ENCODE measurements at places on chromosomes 6 and 20.

DNA sequence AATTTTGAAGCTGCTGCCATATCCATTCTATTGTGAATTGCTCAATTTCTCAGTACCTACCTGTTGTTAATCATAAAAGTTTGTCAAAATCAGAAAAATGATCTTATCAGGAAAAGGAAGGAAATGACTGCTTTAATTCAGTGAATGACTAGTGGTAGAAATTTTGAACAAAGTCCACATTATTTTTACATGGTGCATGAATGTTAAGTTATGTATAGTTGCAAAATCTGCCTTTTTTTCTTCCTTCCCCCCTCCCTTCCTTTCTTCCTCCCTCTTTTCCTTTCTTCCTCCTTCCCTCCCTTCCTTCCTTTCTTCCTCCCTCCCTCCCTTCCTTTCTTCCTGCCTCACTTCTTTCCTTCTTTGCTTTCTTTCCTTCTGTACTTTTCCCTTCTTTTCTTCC is 127.1 kb upstream of the TSHZ2 start:
- DNase-seq = no peak
- H3K27ac ChIP-seq = no peak overlapping the region
- H3K27me3 ChIP-seq = no peaks in the 10 kb centered on the region
- no peaks in the 10 kb centered on the region for H3K36me3 ChIP-seq

DNA sequence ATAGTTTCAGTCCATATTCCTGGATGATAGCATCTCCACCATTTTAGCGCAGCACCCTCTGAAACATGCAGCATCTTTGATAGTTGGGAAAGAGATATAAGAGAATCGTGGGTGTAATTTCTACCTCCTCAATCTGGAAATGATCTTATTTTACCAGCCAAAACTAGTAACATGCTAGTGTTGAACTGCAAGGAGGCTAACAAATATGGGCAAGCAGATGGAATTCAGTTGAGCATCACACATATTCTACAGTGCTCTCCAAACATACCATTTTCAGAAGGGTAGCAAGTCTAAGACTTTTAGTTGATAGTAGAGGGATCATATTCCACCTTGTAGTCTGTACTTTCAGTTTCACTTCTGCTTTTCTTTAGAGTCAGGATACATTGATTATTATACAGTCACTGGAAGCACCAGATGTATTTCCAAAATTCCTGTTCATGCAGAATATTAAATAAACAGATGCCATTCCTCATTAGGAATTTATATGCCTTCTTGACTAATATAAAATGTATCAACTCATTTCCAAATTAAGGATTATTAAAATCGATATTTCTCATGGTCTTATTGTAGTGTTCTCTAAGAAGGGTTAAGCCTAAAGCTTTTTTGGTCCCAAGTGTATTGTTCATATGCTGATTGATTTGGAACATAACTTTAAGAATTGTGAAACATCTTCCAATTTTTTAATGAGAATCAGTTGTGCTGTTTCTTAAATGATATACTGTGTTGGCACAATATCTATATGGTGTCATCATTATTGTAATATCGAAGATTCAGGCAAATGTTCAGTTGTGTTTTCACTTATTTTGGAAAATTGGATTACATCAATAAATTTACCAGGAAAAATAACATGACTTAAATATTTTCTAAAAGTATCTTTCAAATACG is 362.0 kb downstream of the CENPW start:
- no peak overlapping the region for H3K4me3 ChIP-seq
- H3K4me1 ChIP-seq = no peaks in the 10 kb centered on the region
- DNase-seq = no peak
- H3K27me3 ChIP-seq = no peaks in the 10 kb centered on the region
- H3K27ac ChIP-seq = no peak overlapping the region

DNA sequence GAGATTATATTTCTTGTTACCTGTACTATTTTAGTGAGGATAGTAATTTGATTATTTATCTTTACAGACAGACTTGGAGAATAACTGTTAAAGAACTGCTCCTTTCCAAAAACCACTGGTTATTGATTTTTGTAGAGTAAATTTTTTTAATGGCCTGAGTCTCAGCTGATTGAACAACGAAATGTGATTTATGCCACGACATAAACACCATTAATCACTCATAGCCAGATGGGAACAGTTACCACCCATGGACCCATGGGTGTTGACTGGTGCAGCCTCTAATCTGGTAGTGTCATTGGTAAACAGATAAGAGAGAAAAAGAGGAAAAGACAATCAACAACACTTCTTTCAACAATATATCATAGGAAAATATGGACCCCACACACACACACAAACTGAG is 101.4 kb upstream of the BEND6 start:
- no peak overlapping the region for H3K27ac ChIP-seq
- no peak overlapping the region for H3K4me3 ChIP-seq
- no peaks in the 10 kb centered on the region for H3K36me3 ChIP-seq
- H3K27me3 ChIP-seq = no peaks in the 10 kb centered on the region
- no peaks in the 10 kb centered on the region for H3K4me1 ChIP-seq
- no peak for DNase-seq

DNA sequence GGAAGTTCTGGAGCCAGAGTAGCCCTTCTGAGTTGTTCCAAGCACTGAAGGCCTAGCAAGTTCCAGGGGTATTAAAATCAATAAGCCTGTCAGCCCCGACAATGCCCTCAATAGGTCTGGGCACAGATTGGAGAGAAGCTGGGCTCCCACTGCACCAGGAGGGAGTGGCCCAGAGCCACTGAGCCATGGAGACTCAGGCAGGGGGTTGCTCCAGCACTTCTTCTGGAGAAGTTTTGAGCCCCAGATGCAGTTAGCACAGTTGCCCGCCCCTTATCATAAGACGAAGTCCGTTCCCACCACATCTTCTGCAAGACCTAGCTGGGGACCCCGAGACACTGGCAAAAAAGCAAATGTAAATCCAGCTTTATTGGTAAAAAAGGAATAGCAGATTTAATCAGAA is 13.0 kb downstream of the DEFB132 start:
- no peaks in the 10 kb centered on the region for H3K27me3 ChIP-seq
- H3K36me3 ChIP-seq = no peaks in the 10 kb centered on the region
- no peak for DNase-seq

GRCh38 chr6:126682440-126682839 is 342.5 kb downstream of the CENPW start:
- H3K4me3 ChIP-seq = no peak overlapping the region
- no peaks in the 10 kb centered on the region for H3K36me3 ChIP-seq
- H3K4me1 ChIP-seq = no peaks in the 10 kb centered on the region
- DNase-seq = no peak
- H3K27ac ChIP-seq = no peak overlapping the region

DNA sequence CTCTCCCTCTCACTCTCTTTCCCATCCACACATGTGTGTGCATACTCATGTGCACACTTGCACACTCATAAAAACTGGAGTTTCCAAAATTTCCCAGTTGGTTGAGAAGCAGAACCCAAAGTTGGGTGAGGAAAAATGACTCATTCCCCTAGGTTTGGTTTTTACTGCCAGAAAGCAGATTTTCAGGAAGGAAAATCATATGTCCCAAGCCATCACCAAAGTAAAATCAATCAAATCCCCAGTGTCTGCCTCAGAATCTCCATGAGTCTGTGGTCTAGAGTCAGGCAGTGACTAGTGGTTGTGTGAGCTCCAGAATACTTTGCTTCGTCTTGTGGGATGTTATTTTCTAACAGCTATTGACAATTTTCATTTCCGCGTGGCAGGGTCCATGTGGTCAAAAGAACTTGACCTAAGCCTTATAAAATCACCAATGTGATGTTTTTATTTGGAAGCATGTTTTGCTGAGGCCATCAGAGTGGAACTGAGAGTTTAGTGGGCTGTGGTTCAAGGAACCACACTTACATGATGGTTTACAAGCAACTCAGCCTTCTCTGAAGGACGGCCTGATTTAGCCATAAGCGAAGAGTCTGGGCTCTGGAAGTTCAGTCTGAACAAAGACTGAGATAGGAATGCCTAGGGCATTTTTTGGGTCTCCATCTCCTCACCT is 81.9 kb upstream of the CCN6 start:
- H3K27ac ChIP-seq = peak overlapping the region; percentile 87
- H3K4me1 ChIP-seq = no peaks in the 10 kb centered on the region
- no peak for DNase-seq
- no peak overlapping the region for H3K4me3 ChIP-seq
- H3K36me3 ChIP-seq = no peaks in the 10 kb centered on the region
- no peaks in the 10 kb centered on the region for H3K27me3 ChIP-seq

- no peaks in the 10 kb centered on the region for H3K4me1 ChIP-seq
- no peak overlapping the region for H3K27ac ChIP-seq
- DNase-seq = no peak
- H3K27me3 ChIP-seq = no peaks in the 10 kb centered on the region
- H3K36me3 ChIP-seq = no peaks in the 10 kb centered on the region
- no peak overlapping the region for H3K4me3 ChIP-seq
Observed at GRCh38 chr6:43149265-43149664, 21.8 kb upstream of the SRF start.

DNA sequence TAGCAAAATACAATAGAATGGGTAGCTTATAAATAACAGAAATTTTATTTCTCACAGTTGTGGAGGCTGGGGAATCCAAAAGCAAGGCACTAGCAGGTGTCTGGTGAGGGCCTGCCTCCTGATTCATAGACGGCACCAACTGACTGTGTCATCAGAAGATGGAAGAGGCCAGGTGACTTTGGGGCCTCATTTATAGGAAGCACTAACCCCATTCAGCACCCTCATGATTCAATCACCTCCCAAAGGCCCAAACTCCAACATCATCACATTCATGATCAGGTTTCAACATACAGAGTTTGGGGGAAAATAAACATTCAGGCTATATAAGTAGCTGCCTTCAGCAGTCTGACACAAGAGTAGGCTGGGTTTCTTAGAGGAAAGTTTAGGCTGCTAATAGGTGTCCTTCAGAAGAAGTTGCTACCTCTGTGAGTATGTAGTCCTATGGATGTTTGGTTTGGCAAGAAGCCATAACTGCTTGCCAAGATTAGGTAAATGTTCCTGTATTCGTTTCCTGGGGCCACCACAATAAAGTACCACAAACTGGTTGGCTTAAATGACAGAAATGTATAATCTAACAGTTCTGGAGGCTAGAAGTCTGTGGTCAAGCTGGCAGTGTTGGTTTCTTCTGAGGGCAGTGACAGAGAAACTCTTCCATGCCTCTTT is 48.8 kb downstream of the NT5E start:
- no peak overlapping the region for H3K4me3 ChIP-seq
- H3K27ac ChIP-seq = no peak overlapping the region
- no peaks in the 10 kb centered on the region for H3K27me3 ChIP-seq
- DNase-seq = no peak

DNA sequence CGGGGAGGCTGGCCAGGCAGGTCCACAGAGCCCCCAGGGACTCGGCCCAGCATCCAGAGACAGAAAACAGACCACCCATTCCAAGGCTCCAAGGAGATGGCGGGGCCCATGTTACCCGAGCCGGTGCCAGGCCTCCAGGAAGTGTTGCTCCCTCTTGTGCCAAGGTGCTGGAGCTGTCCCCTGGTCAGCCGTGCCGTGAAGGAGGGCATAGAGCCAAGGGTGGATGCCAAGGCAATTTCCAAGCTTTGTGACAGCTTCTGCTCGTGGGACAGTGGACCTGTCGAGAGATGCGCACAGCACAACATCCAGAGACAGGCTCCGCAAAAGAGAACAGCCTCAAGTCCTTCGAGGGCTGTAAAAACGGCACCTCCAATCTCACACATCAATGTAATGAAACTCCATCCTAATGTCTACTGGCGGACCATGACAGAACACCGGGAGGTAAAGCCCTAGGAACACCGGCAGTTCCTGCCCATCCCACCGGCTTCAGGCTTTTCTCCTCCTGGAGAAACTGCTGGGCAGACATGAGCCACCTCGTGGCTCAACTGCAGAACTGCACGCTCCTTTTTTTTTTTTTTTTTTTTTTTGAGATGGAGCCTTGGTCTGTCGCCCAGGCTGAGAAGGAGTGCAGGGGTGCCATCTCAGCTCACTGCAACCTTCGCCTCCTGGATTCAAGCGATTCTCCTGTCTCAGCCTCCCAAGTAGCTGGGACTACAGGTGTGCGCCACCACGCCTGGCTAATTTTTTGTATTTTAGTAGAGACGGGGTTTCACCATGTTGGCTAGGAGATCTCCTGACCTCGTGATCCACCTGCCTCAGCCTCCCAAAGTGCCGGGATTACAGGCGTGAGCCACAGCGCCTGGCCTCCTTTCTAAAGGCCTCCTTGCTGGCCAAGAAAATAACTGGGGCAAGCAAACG is 30.9 kb upstream of the AVP start:
- peak; percentile 27 for DNase-seq
- no peaks in the 10 kb centered on the region for H3K4me1 ChIP-seq
- H3K4me3 ChIP-seq = no peak overlapping the region
- H3K27me3 ChIP-seq = no peaks in the 10 kb centered on the region

DNA sequence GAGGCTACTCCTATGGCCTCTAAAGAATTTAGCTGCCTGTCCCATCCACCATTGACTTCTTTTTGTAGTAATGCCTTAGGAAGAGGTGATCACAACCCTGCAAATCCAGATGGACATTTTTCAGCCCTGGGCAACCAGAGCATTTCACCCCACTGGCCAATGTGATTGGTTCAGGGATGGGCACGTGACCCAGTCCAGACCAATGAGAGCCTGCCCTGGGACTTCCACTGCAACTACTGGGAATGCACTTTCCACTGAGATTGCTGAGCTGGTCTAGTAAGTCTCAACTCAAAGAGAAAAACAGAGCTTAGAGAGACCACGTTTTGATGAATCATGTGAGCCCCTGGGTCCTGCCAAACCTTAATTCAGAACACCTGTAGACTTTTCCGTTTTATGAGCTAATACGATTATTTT is 8.9 kb upstream of the UBE2V1 start:
- no peaks in the 10 kb centered on the region for H3K36me3 ChIP-seq
- no peak for DNase-seq
- H3K27me3 ChIP-seq = no peaks in the 10 kb centered on the region
- H3K4me3 ChIP-seq = no peak overlapping the region

- no peaks in the 10 kb centered on the region for H3K27me3 ChIP-seq
- H3K27ac ChIP-seq = no peak overlapping the region
Observed at GRCh38 chr20:46618316-46619100, 32.8 kb downstream of the SLC13A3 start.

DNA sequence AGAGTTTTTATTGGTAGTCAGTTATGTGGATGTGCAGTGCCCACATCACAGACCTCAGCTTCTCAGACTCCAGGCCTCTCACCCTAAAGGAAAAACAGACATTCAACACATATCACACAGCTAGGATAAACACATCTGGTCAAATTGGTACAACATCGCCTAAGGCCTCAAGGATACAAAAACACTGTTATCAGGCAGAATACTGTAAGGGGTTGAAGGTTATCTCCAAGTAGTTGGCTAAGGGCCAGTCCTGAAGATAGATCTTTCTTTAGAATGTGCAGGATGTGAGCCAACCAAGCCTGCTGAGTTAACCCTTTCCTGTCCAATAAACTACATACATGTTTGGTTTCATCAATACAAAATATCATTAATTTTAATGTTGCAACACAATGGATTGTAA is 308.4 kb upstream of the GJE1 start:
- no peaks in the 10 kb centered on the region for H3K4me1 ChIP-seq
- H3K4me3 ChIP-seq = no peak overlapping the region
- no peaks in the 10 kb centered on the region for H3K36me3 ChIP-seq
- no peak for DNase-seq

GRCh38 chr6:149614337-149614736 is 34.2 kb downstream of the KATNA1 start:
- no peaks in the 10 kb centered on the region for H3K27me3 ChIP-seq
- no peaks in the 10 kb centered on the region for H3K36me3 ChIP-seq
- no peaks in the 10 kb centered on the region for H3K4me1 ChIP-seq
- no peak overlapping the region for H3K4me3 ChIP-seq
- no peak overlapping the region for H3K27ac ChIP-seq

Data from uterus (tissue), 4 donors.